Tibial nerve (tissue), 4 donors: ENCODE measurements at places on chromosomes 16 and 17. TPM values are rescaled to one million over a fixed set of nuclear protein-coding genes. Genes with fewer than 3 reads are reported as not detected.

GRCh38 chr17:36730857-36731490, 129.6 kb downstream of the MRM1 start:
- no peak for DNase-seq

PDK2 gene
- 44.6 TPM for total RNA-seq

- no peak for DNase-seq
These were observed 663.5 kb upstream of the GOT2 start for GRCh38 chr16:59397638-59398037.

- no peak for DNase-seq
These were observed 7.1 kb downstream of the ECI1 start for GRCh38 chr16:2244301-2244700.

DHX58 gene
- 29.4 TPM for total RNA-seq

DNA sequence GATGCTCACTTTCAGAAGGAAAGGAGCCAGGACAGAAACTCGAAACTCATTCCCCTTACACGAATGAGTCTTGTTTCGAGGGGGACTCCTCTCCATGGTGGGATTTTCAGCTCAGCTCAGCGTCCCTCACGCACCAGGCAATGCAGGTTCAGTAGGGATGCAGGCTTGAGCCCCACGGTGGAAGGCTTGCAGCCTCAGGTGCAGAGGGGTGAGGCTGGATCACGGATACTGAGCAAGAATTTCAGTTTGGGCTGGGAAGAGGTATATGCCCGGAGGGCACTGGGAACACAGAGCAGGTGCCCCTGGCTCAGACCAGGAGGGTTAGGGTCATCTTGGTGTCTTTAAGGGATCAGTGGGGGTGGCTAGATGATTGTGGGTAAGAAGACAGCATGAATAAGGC, 344.9 kb upstream of the TNRC6C start:
- DNase-seq, result no peak

- DNase-seq, result no peak
These were observed 26.3 kb downstream of the FOXL1 start for GRCh38 chr16:86604436-86605193.
